ENCODE measurements at places on chromosomes 2 and 18.

GRCh38 chr18:46917803-46918600 lies 600 bp downstream of the KATNAL2 start:
- no peak for DNase-seq

GRCh38 chr18:12637901-12638643 lies 19.8 kb downstream of the SPIRE1 start:
- DNase-seq: no peak

GRCh38 chr2:162732946-162733698 lies 105.4 kb downstream of the KCNH7 start:
- DNase-seq: no peak

- no peak for DNase-seq
Measured at GRCh38 chr2:217438821-217439220, 564.0 kb downstream of the TNS1 start.

DNA sequence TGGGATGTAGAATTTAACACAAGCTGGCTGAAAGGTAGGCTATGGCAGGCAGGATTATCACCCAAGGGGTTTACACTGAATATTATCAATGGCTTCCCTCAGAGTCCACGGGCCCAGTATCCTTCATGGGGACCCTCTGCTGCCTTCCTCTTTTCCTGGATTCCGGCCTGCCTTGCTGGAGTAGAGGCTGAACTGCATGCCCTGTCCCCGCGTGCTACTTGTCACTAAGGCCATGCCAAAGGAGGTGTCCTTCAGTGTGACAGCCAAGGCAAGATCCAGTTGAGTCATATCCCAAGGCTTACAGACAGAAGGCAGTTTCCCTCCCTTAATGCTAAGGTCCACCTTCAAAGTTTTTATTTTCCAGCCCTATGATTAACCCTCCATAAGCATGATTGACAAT lies 156.3 kb downstream of the CYP26B1 start:
- DNase-seq: no peak

- no peak for DNase-seq
Measured at GRCh38 chr2:46372475-46372874, 75.3 kb downstream of the EPAS1 start.

- no peak for DNase-seq
Measured at GRCh38 chr2:124027182-124027581, 2.1 kb downstream of the CNTNAP5 start.

DNA sequence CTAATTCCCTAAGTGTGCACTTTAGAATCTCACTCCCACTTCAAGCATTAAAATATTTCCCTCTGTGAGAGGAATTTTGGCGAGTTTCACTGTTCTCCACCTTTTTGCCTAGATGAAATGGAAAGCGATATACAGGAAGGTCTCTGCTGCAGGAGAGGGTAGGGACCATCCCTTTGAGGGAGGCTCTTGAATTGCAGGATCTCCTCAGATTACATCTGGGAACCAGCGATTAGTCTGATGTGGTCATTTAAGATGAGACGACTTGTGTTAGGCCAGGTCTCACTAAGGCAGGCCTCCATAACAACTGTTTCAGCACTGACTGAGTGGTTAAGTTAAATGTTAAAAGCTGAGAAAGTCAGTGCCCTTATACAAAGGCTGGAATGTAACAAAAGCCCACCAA lies 74.6 kb downstream of the ARL6IP6 start:
- no peak for DNase-seq

DNA sequence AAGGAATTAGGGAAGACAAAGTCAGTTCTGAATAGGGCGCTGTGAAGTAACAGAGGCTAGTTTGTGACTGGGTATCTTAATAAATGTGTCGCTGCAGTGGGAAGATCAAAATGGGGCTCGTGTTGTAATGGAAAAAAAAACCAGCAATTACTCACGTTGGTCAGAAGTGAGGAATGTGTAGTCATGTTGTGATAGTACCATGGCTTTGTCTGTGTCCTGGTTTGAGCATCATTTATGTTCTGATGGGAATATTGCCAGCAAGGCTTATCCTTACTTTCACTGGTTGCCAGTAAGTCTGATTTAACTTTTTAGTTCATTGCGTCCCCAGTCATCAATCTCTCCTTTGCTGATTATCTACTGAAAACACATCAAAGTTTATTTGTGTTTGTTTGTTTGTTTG lies 467.6 kb downstream of the NYAP2 start:
- no peak for DNase-seq

DNA sequence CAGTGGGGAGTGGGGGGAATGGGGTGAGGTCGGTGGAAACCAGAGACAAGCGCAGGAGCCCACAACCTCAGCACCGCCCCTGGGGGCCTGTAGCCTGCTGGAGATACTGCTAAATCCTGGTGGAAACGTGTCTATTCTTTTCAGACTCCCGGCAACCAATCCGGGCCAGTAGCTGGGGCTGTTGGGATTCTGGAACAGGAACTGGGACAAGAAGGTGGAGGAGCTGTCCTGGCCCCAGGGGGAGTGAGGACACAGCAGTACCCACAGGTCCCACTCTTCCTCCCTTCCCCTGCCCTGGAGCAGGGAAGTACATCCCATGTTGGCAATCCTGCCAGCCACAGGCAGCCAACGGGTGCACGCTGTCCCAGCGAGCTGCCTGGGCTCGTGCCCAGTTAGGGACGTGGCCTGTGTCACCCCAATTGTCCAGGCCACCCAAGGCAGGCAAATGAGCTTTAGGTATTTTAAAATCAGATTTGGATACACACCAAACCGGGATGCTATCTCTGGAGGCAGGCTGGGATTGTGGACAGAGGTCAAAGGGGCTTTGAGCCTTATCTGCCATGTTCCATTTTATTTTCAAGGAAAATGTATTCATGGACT lies 51.8 kb downstream of the HS1BP3 start:
- no peak for DNase-seq

GRCh38 chr2:215928086-215928485 lies 85.3 kb downstream of the MREG start:
- no peak for DNase-seq

GRCh38 chr2:167703441-167703840 lies 544.0 kb downstream of the STK39 start:
- no peak for DNase-seq

DNA sequence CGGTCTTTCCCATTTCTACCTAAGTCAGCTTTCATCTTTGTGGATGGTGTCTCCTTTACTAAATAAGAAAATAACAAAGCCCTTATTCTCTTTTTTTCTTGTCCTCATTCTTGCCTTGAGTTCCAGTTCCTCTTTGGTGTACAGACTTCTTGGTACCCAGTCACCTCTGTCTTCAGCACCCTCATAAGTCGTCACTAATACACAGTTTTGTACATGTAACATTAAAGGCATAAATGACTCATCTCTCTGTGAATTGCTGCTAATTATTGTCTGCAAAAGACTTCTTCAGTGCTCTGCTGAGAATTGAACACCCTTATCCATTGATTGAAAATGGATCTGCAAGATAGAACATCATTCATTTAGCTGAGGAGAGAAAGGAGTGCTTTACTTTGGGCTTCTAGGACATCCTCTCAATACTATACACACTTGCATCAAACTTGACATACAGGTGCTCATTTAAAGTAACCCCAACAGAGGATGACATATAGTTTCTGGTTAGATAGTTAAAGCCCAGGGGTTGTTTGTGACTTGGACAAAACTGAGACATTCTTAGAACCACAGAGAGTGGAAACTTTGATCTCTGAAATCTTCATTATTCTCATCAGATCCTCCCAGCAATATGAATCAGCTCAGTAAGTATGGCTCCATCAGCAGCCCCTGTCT lies 97.0 kb downstream of the XRCC5 start:
- no peak for DNase-seq

- DNase-seq: no peak
Measured at GRCh38 chr2:44759823-44760222, 181.7 kb upstream of the SIX3 start.

- no peak for DNase-seq
Measured at GRCh38 chr18:55447672-55448018, 140.3 kb downstream of the TCF4 start.

DNA sequence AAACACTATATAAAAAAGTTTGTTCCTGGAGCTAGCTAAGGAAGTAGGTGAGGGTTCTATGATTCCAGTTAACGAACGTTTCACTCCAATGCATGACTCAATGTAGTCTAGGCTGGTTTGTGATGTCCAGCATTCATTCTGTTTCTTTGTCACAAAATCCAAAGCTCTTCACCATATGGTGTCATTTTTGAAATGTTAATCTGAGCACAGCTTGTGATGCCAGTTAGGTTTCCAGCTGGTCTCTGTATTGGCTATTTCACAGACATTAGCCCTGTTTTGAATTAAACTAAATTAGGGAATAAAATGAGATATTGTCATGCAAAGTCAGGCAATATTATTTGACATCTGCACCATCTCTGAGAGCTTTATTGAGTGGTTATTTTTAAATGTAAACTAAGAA lies 159.4 kb downstream of the RBM43 start:
- no peak for DNase-seq

DNA sequence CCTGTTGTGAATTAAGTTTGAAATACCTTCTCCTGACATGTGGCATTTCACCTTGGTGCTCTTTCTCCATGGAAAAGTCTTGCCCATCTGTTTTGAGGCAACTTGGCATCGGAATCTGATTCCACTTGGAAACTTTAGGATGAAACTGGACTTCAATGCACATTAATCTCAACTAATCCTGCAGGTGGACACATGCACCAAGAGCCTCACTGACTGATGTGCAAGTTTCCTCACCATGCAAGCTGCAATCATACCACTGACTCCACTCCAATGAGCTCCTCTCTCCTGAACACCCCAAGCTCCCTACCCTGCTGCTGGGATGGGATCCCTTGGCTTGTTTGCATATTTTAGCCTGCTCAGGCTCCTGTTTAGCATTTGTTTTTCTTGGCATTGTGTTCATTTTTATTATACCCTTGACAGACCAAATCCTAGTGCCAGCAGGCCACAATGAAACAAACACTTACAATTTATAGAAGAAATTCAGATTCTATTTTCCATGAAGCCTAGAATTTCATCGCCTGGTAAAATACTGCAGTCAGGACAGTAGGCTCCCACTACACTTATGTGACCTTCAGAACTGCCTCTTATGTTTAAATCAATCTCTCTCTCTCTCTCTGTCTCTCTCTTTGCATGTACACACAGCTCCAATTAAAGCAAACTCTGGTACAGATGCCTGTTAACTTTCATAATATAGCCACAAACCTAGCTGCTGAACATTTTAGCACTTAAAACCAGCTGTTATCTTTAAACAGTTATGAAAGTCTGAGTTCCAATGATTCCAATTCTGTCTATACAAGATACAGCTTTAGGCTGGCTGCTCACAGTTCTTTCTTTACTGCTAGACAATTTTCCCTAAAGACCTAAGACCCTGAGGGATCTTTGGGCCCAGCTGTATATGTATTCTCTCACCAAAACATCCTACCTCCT lies 141.5 kb downstream of the OSR1 start:
- DNase-seq: no peak

DNA sequence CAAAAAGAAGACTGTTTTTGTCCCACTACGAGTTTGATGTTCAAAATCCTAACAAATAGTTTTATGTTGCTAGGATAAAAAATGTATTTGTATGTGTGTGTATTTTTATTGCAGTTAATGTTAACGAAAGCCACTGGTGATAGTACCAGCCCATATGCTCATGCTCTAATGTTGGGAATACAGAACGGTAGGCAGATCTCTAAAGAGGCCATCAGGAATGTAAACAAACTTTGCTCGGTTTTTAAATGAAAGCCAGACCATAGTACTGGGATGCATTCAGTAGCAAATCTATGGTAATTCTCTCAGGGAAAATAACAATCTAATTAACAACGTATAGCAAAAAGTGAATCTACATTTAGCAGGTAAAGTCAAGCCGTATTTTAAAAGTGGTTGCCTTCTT lies 208.1 kb downstream of the NEDD4L start:
- DNase-seq: no peak

DNA sequence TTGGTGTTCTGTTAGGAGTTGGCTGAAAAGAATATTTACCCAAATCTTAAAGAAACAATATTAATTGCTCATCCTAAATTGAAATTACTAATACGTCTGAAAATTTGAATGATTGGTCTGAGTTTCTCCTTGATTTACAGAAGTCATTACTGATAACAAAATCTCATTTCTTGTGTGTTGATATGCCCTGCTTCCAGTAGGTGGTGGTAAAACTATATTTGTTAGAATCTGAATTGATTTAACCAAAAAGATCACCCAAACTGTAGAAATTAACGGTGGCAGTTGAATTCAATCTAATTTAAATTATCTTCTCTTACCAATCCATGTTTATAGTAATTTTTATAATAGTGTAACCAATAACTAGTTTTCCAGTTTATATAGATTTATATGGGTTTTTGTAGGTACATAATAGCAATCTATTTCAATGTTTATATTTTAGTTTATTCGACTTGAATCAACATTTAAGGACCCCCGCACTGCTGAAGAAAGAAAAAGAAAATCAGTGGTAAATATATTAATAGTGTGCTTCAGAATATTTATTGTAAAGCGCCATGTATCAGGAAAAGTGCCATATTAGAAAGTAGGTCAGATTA lies 38.3 kb downstream of the PAPOLG start:
- DNase-seq: no peak

- no peak for DNase-seq
Measured at GRCh38 chr2:237661799-237662328, 34.5 kb downstream of the LRRFIP1 start.

DNA sequence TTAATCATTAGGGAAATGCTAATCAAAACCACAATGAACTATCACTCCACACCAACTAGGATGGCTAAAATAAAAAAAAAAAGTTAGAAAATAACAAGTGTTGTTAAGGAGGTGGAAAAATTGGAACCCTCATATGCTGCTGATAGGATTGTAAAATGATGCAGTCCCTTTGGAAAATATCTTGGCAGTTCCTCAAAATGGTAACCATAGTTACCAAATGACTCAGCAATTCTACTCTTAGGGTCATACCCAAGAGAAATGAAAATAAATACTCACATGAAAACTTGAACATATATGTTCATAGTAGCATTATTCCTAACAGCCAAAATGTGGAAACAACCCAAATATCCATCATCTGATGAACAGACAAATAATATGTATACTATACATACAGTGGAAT lies 15.7 kb upstream of the ACVR2A start:
- no peak for DNase-seq

- DNase-seq: no peak
Measured at GRCh38 chr2:108061439-108062042, 75.2 kb downstream of the SLC5A7 start.

GRCh38 chr2:214126135-214126534 lies 284.7 kb upstream of the VWC2L start:
- no peak for DNase-seq

- DNase-seq: no peak
Measured at GRCh38 chr2:50546790-50547189, 485.1 kb downstream of the NRXN1 start.

DNA sequence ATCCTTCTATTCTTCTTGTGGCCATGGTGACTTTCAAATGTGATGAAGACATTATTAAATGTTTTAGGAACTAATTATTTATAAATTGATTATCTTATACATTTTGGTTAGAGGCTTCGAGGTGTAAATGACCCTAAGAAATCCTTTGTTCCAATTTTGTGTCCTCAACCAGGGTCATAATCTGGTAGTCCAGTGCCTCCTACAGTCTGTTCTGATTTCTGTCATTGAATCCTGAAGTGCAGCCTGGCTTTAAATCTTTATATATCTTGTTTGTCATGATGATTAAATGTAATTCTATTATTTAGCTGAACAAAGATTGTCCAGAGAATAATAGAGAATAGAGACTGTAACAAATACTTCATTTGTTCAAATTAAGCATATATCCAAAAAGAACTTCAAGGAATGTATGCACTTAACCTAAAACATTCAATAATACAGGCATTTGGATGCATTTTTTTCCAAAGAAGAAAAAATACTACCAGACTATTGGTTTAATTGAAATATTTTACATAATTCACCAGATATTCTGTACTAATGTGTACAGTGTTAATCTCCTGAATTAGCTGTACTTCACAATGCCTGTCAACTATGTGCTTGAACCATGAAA lies 89.8 kb downstream of the PRPF40A start:
- no peak for DNase-seq

- no peak for DNase-seq
Measured at GRCh38 chr2:27954771-27955383, 64.3 kb downstream of the BABAM2 start.
